RWPE1 (cell line): ENCODE measurements at places on chromosomes 6 and 20.

- no peak for DNase-seq
Measured at GRCh38 chr20:1017677-1018076, 15.6 kb upstream of the RSPO4 start.

GRCh38 chr6:156731396-156731795 is 45.8 kb upstream of the ARID1B start:
- DNase-seq, result peak; percentile 24

- no peak for DNase-seq
Measured at GRCh38 chr6:34633256-34633655, 63.3 kb downstream of the ILRUN start.

DNA sequence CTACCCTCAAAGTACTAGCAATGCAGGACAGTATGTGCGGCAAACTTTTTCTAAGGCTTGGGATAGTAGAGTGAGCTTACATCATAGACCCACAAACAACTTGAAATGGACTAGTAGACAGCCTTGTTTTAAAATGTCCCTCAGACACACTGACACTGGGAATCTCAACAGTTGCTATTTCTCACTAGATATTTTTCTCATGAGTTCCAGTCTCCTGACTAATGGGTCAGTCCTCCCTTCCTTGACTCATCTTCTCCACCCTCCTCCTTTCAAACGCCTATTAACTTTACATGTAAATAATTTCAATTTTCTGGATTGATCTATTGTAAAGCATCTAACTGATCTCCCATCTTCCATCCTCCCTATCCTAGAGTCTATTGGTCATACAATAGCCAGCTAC is 308.3 kb upstream of the PREP start:
- DNase-seq, result no peak

DNA sequence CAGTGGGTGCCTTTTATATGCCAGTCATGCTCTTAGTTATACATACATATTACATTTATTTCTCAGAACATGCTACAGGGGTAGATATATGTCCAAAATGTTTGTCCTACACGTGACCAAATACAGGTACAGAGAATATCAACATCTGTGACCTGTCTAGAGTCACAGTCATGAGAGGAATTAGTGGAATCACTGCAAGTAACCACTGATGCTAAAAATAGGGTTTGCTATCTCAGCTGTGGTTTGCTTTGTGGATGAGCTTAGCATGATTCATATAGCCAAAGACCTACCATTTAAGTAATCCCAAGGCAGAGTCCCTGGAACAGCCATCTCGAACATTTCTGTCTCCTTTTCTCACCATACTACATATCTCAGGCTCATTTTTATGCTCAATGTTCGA is 32.3 kb downstream of the GSTA3 start:
- peak; percentile 51 for DNase-seq

GRCh38 chr20:23167431-23167830 is 81.3 kb upstream of the CD93 start:
- DNase-seq, result no peak

- no peak for DNase-seq
Measured at GRCh38 chr20:45320948-45321595, 13.0 kb upstream of the MATN4 start.

GRCh38 chr20:41123631-41124030 is 13.7 kb upstream of the PLCG1 start:
- no peak for DNase-seq

- DNase-seq, result no peak
Measured at GRCh38 chr6:100886076-100886475, 4.9 kb upstream of the ASCC3 start.

- no peak for DNase-seq
Measured at GRCh38 chr20:64049060-64049877, at the start of gene SOX18. Gene SOX18 (minus strand): TSS chr20:64049639. CDS start chr20:64049516, 123 bp downstream.

DNA sequence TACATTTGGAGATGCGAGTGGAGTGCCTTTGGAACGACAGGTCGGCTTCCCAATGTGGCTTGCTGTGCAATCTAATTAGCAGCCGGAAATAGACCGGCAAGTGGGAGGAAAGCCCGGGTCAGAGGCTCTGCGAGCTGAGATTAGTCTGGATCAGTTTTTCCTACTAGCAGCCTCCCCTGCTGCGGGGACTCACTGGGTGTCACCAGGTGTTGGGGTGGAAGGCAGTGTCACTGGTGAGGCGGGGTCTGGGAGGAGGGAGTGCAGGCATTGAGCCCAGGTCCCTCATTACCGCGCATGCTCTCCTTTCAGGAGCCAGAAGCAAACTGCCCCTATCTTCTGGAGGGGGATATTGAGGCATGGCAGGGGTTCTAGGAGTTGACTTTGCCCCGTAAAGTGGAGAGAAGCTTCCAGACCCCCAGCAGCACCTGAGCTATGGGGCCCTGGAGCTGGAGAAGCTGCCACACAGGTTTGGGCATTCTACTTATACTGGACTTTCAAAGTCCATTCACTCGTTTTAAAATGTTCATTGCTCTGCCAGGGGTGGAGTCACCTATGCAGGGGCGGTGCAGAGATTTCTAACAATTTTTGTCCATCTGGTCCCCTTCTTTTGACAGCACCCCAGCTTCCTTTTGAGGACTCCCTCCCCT is 11.0 kb downstream of the SULF2 start:
- no peak for DNase-seq

- no peak for DNase-seq
Measured at GRCh38 chr20:33287884-33288283, 4.9 kb downstream of the BPIFB1 start.

- no peak for DNase-seq
Measured at GRCh38 chr20:61808447-61808846, 257.2 kb downstream of the TAF4 start.

- no peak for DNase-seq
Measured at GRCh38 chr20:5843054-5843592, 92.9 kb downstream of the SHLD1 start.

DNA sequence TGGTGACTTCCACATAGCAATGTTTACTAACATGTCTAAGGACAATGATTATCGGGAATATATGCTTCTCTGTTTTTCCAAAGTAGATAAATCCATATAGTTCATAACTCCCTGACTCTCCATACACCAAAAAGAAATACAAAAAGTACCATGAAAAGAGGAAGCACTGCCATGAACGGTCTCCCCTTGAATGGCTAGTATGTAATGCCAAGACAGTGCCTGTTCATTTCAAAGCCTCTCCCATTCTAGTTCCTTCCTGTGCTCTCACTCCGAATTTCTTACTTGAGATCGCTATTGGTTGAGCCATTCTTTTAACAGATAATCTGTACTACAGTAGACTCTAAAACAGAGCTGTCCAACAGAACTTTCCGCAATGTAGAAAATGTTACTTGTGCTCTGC is 54.8 kb upstream of the EDN1 start:
- DNase-seq, result no peak

GRCh38 chr20:58251348-58251978 is 23.0 kb upstream of the ANKRD60 start:
- no peak for DNase-seq

- no peak for DNase-seq
Measured at GRCh38 chr6:51844336-51844735, 243.1 kb downstream of the PKHD1 start.

DNA sequence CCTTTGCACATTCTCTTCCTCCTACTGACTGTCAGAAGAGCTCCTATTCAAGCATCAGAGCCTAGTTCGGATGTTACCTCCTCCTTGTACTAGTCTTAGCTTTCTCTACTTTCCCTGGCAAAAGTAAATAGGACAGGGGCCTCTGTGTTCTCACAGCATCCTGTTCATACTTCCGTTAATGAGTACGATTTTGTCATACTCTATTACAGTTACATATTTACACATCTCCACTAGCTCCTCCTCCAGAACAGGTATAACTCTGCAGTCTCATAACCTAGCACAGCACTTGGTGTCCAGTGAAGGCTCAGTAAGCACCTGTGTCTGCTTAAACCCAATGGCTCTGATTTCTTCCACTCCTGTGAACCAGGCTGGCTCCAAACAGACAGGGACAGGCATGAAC is 7.0 kb downstream of the ELMO2 start:
- DNase-seq, result no peak

GRCh38 chr6:17580518-17581048 is 19.5 kb upstream of the FAM8A1 start:
- DNase-seq, result peak; percentile 26

DNA sequence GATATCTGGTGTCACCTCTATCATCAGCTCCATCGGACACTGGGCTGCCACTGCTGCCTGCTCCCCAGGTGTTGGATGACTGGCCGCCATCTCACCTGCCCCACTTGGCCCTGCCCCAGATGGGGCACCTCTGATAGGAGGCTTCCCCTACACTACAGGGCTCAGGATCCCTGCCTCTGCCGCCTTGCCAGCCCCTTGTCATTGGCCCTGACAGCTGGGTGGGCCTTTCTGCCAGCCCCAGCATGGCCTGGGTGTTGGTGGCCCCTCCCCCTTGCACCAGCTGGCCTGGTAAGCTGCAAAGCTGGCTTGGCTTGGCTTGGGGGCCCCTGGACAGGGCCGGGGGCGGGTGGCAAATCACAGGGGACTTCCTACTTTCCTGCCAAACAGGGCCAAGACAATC is 10.6 kb downstream of the PACSIN1 start:
- no peak for DNase-seq

GRCh38 chr6:81451787-81452186 is 300.7 kb downstream of the TENT5A start:
- DNase-seq, result peak; percentile 39

- DNase-seq, result peak; percentile 2
Measured at GRCh38 chr6:49333345-49334125, 129.5 kb downstream of the MMUT start.

- DNase-seq, result no peak
Measured at GRCh38 chr6:77030929-77031674, 432.2 kb downstream of the HTR1B start.

DNA sequence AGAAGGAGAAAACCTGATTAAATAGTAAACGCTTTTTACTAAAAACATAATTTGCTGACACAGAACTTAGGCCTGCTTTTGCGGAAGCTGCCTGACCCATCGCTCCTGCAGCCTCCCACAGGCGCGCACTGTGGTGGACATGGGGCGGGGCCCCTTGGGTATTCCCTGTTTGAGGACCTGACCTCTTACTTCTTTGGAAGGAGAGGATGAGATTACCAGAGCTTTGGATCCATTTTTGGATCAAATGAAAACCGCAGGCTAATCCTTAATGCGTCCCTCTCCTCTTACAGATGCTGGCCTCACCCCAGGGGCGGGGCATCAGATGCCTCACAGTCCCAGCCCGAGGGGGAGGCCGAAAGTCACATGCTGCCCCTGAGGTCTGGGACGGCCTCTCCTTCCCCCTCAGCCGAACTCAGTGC is 151.0 kb downstream of the SCML4 start:
- no peak for DNase-seq

DNA sequence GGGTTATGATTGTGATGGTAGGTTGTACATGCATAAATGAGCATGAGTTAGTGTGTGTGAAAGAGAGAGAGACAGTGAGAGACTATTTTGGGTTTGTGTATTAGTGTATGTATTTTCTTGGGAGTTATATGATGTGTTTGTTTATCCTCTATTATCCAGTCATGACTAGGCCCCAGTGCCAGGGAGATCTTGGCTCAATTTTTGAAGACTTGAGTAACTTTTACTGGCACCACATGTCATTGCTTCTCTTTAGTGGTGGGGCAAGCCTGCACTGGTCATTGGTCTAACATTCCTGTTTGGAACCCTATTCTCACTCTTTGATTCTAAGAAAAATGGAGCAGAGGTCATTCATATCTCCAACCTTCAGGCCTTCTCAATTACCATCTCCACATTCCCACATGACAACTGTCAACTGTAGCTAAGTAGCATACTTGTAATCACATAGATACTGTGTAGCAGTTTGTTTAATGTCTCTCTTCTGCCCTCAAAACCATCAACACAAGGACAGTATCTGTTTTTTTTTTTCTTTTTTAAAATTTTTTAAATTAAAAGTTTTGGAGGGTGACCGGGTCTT is 8.8 kb downstream of the L3MBTL1 start:
- DNase-seq, result no peak

- no peak for DNase-seq
Measured at GRCh38 chr6:170449835-170450753, 103.0 kb downstream of the PSMB1 start.

- DNase-seq, result no peak
Measured at GRCh38 chr6:45132059-45132458, 196.1 kb upstream of the RUNX2 start.

- DNase-seq, result no peak
Measured at GRCh38 chr6:128919412-128920180, 36.7 kb downstream of the LAMA2 start.

GRCh38 chr6:102075539-102075938 is 682.0 kb downstream of the GRIK2 start:
- DNase-seq, result no peak

GRCh38 chr6:127914240-127914639 is 13.4 kb upstream of the THEMIS start:
- no peak for DNase-seq

- no peak for DNase-seq
Measured at GRCh38 chr6:162337412-162337811, 390.2 kb downstream of the PRKN start.

DNA sequence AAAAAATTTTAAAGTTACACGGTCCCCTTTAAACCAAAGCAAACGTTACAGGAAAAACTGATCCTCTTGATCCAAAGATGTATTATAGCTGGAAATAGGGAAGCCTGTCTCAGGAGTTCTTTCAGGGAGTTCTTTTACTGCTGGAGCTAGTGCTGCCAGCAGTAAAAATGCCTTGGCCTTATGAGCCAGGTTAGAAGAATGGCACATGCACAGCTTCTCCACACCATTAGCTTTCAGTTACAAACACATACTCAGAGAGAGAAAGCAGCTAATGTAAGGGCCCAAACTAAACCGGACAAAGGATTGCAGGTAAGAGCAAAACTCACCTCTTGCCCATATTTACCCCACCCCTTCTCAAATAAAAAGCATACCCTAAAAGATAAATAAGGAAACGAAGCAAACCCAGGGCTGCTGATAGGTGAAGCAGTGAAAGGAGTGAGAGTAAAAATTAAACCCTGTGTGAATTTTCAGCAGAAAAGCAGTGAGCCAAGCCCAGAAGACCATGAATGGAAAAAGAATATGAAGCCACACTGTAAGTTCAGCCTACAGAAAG is 19.0 kb downstream of the TBC1D20 start:
- DNase-seq, result no peak

- no peak for DNase-seq
Measured at GRCh38 chr6:125337706-125338105, 35.9 kb upstream of the HDDC2 start.

- DNase-seq, result no peak
Measured at GRCh38 chr6:117547688-117548621, 54.4 kb downstream of the GOPC start.

DNA sequence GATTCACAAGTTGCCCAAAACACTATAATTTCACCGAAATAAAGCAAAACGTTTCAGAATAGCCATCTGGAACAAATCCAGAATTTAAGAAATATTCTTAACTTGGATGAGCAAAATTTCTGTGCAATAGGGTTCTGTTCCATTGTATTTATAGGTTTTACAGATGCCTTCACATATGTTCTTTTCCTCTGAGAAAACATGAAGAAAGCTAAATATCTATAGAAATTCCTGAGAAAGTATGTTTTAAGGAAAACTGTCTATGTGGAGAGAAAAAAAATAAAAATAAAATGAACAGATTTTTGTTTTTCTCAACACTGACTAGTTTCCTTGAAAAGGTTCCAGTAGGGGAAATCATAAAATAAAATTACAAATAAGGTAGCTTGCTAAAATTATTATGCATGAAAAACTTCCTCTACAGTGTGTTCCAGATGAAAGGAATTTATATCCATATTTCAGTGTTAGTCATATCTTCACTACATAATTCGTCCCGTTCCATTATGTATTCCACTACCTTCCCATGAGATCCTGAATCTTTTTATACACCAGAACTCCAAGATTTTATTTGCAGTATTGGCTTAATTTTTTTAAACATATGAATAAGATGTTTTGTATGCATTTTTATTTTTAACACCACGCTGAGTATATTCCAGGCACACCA is 42.4 kb upstream of the TMX4 start:
- DNase-seq, result no peak

- DNase-seq, result no peak
Measured at GRCh38 chr6:72733045-72733444, 111.2 kb downstream of the KCNQ5 start.
